ENCODE measurements at places on chromosomes 3 and 15.

DNA sequence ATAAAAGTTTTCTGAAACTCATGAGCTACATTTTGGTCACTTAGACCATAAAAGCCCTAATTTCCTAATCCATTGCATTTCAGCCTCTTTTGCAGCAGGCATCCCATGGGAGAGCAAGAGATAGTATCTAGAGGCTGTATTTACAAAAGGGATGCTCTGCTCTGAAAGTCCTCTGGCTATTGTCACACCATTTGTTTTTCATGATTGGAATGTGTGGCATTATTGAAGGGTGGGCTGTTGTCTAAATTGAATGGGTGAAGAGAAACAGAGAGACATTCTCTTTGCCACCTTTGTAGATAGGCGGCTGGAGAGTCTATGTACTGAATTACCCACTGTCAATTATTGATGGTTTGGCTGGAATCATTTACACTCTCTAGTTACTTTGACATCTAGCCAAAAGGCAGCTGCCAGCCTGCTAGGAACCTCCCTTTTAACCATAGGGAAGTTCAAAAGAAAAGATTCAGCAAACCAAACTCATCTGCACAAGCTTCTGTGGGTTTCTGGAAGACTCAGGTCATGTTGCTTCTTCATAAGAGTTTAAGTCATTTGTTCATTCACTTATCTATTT is 89.8 kb upstream of the RARB start:
- DNase-seq, result no peak

GRCh38 chr15:31200735-31201151 is 99.2 kb upstream of the TRPM1 start:
- peak; percentile 45 for DNase-seq

DNA sequence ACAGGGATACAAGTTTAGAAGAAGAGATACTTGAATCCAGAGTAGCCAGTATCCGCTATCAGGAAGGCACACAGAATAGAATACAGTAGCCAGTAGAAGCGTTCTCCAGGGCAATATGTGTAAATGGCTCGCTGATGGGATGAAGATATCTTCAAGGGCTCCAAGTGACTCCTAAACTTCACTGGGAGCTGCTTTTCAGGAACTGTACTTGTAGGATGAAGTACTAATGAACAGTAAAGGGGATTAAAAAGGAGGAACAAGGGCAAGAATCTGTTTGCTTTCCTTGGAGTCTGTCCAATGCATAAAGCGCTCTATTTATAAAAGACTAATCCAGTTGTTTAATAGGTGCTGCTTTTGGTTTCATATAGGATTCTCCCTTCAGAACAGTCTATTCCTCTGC is 78.4 kb downstream of the THRB start:
- no peak for DNase-seq

DNA sequence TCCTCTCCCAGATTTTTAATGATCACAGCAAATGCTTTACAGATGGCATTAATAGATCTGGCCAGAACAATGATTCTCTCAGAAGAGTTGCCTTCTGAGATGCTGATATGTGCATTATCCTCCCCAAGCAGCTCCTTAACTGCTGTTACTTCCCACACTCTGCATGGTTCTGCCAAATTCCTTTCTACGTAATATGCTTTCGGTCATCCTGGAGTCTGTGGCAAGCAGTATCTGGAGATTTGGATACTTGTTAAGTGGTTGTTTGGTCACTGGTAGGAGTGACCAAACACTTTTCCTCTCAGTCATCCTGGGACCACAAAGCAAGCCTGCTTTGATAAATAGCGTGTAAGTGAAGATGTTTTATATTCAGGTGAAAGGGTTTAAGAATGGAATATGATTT is 71.1 kb upstream of the CCNL1 start:
- DNase-seq, result no peak
